ENCODE measurements at places on chromosomes 3 and 15.

- no peak for DNase-seq
These were observed 4.8 kb downstream of the PAQR9 start for GRCh38 chr3:142958707-142959106.

DNA sequence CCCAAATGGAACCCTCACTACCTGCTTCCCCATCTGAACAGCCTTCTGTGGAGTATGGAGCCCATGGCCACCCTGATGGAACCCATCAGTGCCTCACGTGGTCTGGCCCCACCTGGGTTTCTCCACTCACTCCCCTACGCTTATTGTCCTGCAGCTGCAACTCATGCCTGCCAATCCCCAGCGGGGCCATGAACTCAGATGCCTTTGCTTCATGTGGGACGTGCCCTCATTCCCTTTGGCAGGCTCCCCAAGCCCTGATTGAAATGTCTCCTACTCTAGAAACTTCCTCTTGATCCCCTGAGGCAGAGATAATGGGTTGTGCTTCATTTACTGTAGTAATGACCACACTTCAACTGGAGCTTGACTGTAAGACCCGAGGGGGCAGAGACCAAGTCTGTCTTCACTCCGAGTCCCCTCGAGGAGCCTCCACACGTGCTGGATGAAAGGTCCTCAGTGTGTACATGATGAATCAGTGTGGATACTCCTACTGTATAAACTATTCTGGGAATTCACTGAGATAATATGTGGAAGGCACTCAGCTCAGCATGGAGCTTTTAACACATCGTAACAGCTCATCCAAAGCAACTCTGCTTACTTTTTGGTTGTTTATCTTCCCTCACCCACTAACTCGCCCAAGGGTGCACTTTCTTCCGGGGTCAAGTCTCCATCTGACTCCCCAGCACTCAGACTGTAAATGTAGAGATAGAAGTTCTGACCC, 232.8 kb upstream of the BHLHE40 start:
- DNase-seq, result no peak

GRCh38 chr3:100103558-100104441, 10.5 kb downstream of the FILIP1L start:
- DNase-seq, result no peak

GRCh38 chr3:66017591-66017990, 21.1 kb downstream of the MAGI1 start:
- DNase-seq, result no peak

DNA sequence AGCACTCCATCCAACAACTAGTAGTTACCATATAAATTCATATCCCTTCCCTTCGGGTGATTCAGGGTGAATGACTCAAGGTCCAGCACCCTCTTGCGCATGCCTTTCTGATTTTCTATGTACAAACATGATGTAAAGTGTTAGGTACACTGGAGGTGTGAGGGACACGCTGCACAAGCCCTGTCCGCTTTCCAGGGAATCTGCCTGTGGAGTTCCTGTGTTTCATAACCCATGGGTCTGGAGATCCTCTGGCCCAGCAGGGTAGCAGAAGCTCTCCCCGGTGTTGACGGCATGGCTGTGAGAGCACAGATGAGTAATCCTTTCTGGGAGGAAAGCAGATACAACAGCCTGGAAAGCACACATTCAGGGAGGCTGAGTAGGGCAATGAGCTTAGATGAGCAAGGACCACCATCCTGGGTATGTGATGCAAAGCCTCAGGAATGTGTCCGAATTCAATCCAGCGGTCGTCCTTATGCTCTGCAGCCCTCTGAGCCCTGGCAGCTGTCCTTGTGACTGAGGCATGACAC, 142.9 kb upstream of the TP63 start:
- DNase-seq, result no peak

DNA sequence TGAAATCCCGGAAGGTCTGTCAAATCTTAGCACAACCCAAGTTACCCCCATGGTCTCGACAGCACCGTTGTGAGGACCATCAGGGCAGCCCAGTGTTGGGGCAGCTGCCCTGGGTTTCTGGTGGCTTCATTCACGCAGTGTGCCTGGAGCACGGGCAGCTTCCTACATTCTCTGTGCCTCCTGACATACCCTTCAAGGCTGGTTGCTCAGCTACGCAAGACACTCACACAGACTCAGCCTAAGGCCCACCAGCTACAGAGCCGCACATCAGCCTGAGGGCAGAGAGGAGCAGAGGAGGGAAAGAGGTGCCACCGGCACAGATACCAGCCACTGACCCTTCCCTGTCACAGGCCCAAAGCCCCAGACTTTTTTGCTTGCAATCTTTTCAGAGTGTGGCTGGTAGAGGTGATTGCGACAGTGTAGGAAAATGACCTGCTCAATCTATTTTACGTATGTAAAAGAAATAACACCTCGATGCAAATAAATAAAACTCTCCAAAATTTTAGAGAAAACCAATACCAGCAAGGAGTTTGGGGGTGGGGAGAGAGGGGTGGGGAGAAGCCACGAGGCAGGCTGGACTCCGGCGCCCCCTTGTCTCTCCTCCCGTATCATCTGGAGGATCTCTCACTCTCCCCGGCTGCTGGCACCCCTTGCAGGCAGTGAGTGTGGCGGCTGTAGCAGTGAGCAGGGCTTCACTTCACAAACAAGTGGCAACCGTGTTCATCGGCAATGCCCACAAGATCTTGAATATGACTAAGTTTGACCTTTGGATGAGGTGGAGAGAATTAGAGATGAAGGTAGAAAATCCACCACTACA, 12.7 kb downstream of the CSPG5 start:
- no peak for DNase-seq

GRCh38 chr3:163362151-163362550, 1716.1 kb downstream of the SI start:
- DNase-seq, result no peak

DNA sequence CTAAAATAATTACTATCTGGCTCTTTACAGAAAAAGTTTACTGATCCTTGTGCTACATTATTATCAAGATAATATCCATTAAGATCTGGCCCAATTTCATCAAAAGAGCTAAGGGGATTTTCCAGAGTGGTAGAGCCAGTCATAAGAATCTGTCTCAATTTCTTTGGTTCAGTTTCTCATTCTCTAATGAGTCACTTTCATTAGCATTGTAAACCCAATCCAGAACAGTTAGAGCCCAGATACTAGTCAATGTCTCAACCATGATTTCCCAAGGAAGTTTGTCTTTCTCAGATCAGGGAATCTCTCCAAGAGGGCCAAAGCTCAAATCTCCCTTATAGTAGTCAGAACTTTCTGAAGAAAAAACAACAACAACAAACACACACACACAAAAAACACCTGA, 131.1 kb upstream of the PPP2R3A start:
- DNase-seq, result no peak

DNA sequence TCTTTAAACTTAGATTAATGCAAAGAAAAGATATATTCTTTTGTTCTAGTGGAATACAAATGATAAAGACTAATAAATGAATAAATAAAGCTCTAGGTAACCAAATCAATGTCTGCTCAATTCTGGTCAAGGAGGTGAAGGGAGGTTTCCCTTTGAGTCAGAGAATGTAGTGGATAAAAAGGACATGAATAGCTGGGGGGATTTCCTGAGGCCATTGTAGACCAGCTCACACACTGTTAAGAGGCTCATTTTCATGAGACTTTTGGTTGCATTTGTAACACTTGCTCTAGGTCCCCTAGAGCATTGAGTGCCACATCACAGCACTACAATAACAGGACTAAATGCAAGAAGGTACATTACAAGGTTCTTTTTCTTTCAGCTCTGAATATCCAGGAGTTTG, 170.7 kb downstream of the TIGIT start:
- DNase-seq, result no peak

DNA sequence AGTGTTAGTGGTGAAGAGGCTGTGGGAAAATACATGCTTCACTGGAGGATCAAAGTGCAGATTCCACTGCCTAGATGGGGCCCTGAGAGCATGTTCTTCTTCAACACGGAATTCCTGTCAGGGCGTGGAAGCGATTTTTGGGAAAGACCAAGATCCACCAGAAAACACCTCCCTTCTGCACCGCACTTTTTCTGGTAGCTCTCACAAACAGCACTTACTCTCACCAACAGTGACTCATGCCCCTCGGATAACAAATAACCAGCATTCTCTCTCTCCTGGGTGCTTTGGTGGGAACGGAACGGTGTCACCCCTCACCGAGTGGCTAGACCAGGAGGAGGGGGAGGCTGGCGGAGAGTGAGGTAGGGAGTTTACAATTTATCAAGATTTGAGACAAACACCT, 40.1 kb downstream of the ADAMTSL3 start:
- DNase-seq, result no peak

- no peak for DNase-seq
These were observed 941 bp downstream of the ZBED2 start for GRCh38 chr3:111594205-111594604.

GRCh38 chr3:133934996-133935842, 39.5 kb upstream of the RAB6B start:
- DNase-seq, result no peak

- no peak for DNase-seq
These were observed 26.0 kb downstream of the TMEM158 start for GRCh38 chr3:45199837-45200648.

GRCh38 chr3:60992395-60992794, 258.9 kb downstream of the FHIT start:
- no peak for DNase-seq

DNA sequence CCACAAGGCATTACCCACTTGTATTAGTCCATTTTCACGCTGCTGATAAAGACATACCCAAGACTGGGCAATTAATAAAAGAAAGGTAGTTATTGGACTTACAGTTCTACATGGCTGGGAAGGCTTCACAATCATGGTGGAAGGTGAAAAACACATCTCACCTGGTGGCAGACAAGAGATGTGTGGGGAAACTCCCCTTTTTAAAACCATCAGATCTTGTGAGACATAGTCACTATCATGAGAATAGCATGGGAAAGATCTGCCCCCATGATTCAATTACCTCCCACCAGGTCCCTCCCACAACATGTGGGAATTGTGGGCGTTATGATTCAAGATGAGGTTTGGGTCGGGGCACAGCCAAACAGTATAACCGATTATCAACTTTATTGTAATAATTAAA, 17.0 kb upstream of the CMC1 start:
- DNase-seq, result no peak

DNA sequence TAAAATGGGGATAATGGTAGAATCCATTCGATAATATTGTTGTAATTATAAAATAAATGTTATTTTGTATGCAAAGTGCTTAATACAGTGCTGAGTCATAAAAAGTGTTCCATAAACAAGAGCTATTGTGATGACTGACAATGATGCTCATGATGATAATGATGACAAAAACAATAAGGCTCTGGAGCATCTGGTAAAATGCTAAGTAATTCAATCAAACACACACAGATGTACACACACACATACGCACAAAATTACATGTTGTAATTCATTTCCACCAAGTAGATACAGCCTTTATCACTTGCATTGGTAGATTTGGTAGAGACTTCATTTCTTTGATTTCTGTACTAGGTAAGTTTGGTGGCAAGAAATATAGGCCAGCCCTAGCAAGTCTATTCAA, 163.8 kb downstream of the FHIT start:
- no peak for DNase-seq

DNA sequence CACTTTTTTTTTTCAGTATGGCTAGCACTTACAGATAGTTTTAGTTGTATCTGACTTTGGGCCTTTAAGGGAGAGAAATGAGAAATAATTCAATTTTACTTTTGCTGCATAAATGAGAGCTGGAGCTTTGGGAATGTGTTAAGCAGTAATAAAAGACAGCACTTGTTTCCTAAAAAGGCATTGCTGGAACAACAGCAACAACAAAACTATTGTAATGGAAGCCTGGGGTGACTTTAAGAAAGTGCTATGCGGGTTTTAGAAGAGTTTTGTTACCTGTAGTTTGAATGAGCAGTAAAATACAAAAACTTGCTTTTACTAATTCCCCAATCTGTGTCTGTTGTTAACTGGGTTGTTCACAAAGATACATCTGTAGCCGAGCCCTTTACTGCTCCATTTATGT, 774.0 kb upstream of the ARPP21 start:
- no peak for DNase-seq

DNA sequence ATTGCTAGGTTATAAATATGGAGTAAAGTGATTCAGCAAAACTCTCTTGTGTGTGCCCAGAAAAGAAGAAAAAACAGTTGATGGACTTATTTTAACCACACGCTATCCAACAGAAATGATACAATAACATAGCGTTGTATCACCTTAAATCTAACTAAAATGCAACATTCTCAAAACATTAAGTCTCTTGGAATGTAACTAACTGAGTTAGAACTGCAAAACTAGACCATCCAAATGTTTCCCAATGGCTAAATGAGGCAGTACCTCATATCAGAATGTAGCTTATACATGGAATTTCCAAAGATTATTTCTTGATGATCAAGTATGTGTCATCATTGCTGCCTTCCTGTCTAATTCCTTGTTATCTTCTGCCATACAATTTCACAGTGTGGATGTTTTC, 187.9 kb downstream of the CNTN3 start:
- DNase-seq, result no peak

- no peak for DNase-seq
These were observed 789.5 kb upstream of the CFAP20DC start for GRCh38 chr3:59839283-59839682.

- no peak for DNase-seq
These were observed 493.4 kb upstream of the TGFBR2 start for GRCh38 chr3:30112902-30113484.

- no peak for DNase-seq
These were observed 51.4 kb downstream of the CORO2B start for GRCh38 chr15:68630211-68630555.

DNA sequence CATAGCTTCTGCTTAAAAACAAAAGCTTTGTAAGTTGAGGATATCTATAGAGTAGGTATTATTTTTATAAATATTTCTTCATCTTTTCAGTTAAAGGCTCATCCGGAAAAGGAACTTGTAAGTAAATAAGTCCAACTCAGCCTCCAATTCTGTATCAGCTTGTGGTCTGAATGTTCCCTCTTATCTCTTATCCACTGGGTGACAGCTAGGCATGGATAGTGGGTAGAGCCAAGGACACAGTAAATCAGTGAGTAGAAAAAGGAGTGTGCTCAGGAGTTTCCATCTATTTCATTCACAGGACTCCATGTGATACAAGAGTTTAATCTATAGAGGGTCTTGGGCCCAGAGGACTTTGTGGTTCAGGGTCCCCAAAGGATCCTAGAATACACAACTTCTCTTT, 50.9 kb downstream of the FRMD5 start:
- DNase-seq, result no peak

DNA sequence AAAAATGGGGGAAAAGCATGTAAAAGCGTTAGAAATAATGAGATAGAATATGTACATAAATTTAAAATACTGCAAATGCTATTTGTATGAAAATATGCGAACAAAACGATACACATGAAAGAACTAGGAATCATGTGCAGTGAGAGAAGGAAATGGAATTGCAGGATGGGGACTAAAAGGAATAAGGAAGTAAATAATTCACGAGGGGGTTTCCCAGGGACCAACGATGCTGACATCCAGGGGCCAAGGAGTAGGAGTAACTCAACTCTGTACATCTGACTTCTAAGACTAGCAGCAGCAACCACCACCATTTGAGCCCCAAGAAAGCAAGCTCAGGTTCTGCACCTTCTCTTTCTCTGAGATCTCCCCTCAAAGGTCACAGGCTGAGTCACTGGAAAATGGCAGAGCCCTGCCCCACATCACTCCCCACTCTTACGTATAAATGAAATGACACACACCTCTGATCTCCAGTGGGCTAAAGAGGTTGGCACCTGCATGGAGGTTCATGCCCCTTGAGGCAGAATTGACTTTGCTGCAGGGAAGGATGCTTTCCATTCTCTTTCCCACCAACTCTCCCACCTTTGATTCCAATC, 100.0 kb upstream of the DLG1 start:
- no peak for DNase-seq

Measured in esophagus squamous epithelium (tissue), 5 donors.